Stimulated activated CD4-positive, alpha-beta T cell treated with anti-CD3 and anti-CD28 coated beads, Interleukin-1b, Interleukin-23, amount 100 ng/mL, for 24 hours (primary cell): ENCODE measurements at places on chromosomes 5 and 9.

DNA sequence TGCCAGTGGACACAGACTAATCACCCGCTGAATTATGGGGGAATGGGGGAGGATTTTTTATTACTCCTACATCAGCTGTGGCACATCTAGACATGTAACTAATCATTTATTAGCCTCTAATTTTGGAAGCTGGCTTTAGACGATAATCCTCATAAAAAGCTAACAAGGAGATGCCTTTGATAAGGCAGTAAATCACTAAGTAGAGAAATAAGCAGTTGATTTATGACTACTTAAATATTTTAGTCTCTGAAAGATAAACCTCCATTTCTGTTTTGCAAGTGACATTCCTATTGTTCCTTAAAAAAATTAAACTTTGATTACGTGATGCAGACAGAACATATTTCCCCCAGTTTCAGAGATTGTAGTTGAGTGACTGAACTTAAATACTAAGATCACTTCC lies 206.4 kb upstream of the CDKN2B start:
- DNase-seq, result no peak

DNA sequence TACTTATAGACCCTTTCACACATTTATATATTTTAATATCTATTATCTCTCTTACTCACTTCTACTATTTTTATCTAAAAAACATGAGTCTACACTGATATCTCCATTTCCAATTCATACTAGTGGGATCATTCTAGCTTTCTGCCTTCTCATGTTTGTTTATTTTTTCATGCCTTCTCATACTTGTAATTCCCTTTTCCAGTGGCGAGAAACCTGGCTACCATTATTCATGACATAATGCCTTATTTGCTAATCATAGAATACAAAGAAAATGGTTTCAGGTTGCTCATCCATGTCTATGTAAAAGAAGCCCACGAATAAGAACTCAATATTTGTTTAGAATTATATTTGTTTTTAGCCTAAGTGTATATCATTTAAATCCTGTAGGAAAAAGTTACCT lies 232.7 kb upstream of the ACTBL2 start:
- DNase-seq, result no peak

DNA sequence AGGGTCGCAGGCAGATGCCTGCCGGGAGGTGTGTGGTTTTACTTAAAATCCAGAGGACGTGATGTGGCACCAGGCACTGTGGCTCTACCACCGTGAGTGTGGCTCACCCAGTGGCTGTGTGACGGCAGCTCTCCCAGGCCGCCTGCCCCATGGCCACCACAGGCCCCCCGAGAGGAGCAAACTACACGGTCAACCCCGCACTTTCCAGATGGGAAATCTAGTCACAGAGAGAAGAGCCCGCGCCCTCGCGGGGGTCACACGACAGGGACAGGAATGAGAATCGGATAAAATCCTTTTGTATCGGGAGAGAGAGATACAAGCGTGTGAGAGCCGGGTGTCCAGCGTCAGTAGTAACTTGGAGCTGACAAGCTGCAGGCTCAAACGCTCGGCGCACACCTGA lies 24.4 kb downstream of the TERT start:
- no peak for DNase-seq

DNA sequence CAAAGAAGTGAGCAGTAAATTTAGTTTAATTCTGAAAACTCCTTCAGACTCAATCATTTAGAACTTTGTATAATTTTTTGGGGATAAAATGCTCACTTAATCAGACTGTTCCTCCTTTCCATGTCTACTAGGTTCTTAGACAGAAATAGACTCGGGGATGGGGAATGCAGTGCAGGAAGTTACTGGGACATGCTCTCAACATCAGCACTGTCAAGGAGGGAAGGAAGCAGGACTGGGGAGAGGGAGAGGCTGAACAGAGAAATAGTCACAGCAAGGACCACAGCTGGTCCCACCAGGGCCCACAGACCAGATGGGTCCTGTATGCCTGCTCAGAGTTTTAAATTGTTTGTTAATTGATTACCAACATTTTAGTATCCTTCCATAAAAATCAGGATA lies 310.1 kb upstream of the MSX2 start:
- DNase-seq, result no peak

- DNase-seq, result no peak
These were observed 17.0 kb downstream of the FOCAD start for GRCh38 chr9:20701060-20701459.
